ENCODE measurements at places on chromosomes 2 and 18. TPM values are rescaled to one million over a fixed set of nuclear protein-coding genes. Genes with fewer than 3 reads are reported as not detected.

The CD226 gene
- 41.5 TPM for total RNA-seq

The RAB6C gene
- total RNA-seq, result not detected

The AMER3 gene
- not detected for total RNA-seq

The FSHR gene
- total RNA-seq, result not detected

The PLEKHB2 gene
- 49.4 TPM for total RNA-seq

The CNRIP1 gene
- total RNA-seq, result not detected

The IL37 gene
- not detected for total RNA-seq

The SDC1 gene
- total RNA-seq, result 0.14 TPM

The ST6GAL2 gene
- total RNA-seq, result not detected

The EPB41L3 gene
- not detected for total RNA-seq

The SMYD1 gene
- not detected for total RNA-seq

The TLX2 gene
- not detected for total RNA-seq

The CRYGD gene
- not detected for total RNA-seq

The PREB gene
- 60.5 TPM for total RNA-seq

The SERPINB12 gene
- not detected for total RNA-seq

The OR6B2 gene
- not detected for total RNA-seq

The IL36G gene
- total RNA-seq, result not detected

The REG3A gene
- total RNA-seq, result not detected

The TRIM43 gene
- not detected for total RNA-seq

The CYB5A gene
- 60.2 TPM for total RNA-seq

The ARHGAP25 gene
- 59.3 TPM for total RNA-seq

The NT5C1B gene
- not detected for total RNA-seq

The LYPD6 gene
- not detected for total RNA-seq

The MROH2A gene
- total RNA-seq, result not detected

The SKA1 gene
- total RNA-seq, result 29.4 TPM

The SF3B1 gene
- total RNA-seq, result 253 TPM

The TUBA3D gene
- not detected for total RNA-seq

The SH3BP4 gene
- total RNA-seq, result 0.14 TPM

The GCKR gene
- total RNA-seq, result not detected

The FTCDNL1 gene
- total RNA-seq, result 2.0 TPM

The FAHD2A gene
- total RNA-seq, result 40.8 TPM

The TWSG1 gene
- total RNA-seq, result 14.9 TPM

The GPR45 gene
- total RNA-seq, result not detected

The TMEM200C gene
- not detected for total RNA-seq

The DNAH6 gene
- total RNA-seq, result 0.90 TPM

The DIS3L2 gene
- 27.2 TPM for total RNA-seq

The SLC9A4 gene
- 0.07 TPM for total RNA-seq

The CRYBA2 gene
- total RNA-seq, result not detected

The ACOXL gene
- 0.56 TPM for total RNA-seq

The SKOR2 gene
- not detected for total RNA-seq

The ALLC gene
- not detected for total RNA-seq

The TEX44 gene
- total RNA-seq, result not detected

The DNER gene
- not detected for total RNA-seq

The TOGARAM2 gene
- total RNA-seq, result 2.3 TPM

The SGO2 gene
- total RNA-seq, result 58.4 TPM

The ANKRD62 gene
- not detected for total RNA-seq

The PER2 gene
- total RNA-seq, result 17.6 TPM

The FAM161A gene
- total RNA-seq, result 6.5 TPM

The RBM44 gene
- total RNA-seq, result 0.87 TPM

The ACVR1 gene
- 10.1 TPM for total RNA-seq

The MC5R gene
- total RNA-seq, result not detected

The RGPD4 gene
- not detected for total RNA-seq

The C2orf72 gene
- 2.6 TPM for total RNA-seq
